ENCODE measurements at places on chromosomes 4 and X. TPM values are rescaled to one million over a fixed set of nuclear protein-coding genes. Genes with fewer than 3 reads are reported as not detected.

DNA sequence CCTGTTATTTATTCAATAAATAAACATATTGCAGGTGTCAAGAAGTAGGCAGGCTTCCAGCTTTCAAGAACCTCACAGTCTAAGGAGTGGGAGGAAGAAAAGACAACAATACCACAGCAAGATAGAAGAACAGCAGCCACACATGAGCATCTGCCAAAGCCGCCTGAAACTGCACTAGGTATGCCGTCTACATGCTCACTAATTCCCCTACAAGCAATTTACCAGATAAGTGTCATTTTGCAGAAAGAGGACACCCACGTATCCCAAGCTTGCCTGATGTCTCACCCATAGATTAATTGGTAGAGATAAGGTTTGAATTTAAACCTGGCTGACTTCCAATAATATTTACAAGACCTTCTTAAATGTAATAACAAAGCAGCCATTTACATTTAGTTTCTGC, 439.4 kb upstream of the CPEB2 start:
- DNase-seq: no peak

GRCh38 chrX:71251466-71251973, 2.4 kb downstream of the ZMYM3 start:
- no peak for DNase-seq

- DNase-seq: no peak
Measured at GRCh38 chr4:78424461-78424860, 127.1 kb upstream of the ANXA3 start.

DNA sequence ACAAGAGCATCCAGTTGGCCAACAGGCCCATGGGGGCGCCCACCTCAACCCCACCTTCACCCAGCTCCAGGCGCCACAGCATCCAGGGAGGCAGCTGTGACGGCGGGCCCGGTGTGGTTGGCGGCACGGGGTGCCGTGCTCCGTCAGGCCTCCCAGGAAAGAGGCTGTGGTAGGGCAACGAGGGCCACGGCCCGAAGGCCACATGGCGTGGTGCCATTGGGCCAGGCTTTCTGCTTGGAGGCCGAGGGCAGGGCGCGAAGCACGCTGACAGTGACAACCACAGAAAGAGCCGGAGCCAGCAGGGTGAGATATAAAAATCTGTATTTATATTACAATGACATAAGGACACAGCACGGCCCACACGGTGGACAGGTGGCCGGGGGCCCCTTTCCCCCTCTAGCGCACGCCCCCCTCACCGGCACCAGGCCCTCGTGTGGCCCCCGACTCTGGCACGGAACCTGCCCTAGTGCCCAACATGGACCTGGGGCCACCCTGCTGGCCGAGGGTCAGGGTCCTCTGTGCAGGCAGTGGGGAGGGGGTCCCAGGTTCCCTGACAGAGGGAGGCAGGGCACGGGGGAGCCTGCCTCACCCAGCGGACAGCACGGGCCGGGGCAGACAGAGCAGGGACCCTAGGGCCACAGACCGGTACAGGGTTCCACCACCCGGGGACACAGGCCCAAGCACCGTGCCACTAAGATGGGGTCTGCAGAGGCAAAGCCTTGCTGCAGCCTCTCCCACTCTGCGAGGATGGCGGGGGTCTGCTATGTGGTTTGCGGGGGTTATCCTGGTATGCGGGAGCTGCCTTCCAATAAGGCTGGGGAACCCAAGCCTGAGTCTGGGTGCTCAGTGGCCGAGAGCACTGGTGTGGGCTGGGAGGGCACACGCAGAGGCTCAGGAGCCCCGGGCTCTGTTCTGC, 5.5 kb upstream of the HAUS3 start:
- DNase-seq: no peak

GRCh38 chr4:43457866-43458265, 565.4 kb downstream of the GRXCR1 start:
- DNase-seq: peak; percentile 58

Gene NEUROG2
- not detected for total RNA-seq
